ENCODE measurements at places on chromosomes 7 and 10.

DNA sequence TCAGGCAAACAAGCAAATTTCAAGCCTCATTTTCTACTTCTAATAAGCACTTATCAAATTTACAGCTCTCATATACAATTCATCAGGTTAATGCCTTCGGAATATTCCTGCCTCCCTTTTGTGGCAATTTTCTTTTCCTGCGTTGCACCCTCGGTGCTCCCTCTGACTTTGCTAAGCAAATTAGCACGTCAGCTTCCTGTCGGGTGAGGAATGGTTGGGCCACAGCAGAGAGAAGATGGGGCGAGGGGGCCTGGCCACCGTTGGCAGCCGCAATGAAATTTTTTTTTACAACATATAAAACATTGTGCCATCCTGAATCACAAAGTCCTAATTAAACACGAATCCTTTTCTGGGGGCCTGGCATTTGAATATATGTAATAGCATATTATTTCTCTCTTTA is 28.1 kb downstream of the ELFN1 start:
- peak; percentile 23 for DNase-seq

DNA sequence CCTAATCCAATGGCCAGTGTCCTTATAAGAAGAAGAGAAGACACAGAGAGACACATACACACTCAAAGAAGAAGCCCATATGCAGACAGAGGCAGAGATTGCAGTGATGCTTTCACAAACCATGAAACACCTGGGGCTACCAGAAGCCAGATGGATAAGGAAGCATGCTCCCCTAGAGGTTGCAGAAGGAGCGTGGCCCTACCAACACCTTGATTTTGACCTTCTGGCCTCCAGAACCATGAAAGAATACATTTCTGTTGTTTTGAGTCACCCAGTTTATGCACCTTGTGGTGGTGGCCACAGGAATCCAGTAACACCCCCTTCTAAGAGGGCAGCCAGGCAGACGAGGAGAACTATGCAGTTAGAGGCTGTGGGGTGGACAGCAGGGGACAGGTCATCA is 43.5 kb downstream of the AOC1 start:
- no peak for DNase-seq

- DNase-seq: peak; percentile 64
These were observed 181.3 kb downstream of the SDK1 start for GRCh38 chr7:3482147-3482921.

GRCh38 chr7:73708961-73709549 is 10.4 kb downstream of the STX1A start:
- DNase-seq: no peak
